ENCODE measurements at places on chromosomes 11 and 22. TPM values are rescaled to one million over a fixed set of nuclear protein-coding genes. Genes with fewer than 3 reads are reported as not detected.

Gene MFNG
- total RNA-seq, result 160 TPM

GRCh38 chr11:3674189-3674588 is 3.0 kb upstream of the CHRNA10 start:
- DNase-seq, result no peak

DNA sequence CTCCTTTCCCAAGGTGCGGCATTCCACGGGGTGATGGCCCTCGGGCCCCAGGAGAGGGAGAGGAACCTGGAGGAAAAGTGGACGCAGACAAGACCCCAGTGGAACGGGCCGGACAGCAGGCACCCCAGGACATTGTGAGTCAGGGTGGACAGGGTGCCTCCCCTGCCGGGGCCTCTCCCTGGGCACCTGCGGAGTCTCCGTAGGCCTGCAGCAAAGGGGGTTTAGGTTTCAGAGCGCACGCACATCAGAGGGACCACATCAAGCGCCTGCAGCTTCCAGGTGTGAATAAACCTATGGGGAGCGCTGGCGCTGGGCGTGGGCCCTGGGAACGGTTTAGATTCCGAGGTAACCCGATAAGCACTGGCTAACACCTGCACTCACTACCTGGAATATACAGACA is 22.7 kb upstream of the FGF19 start:
- DNase-seq, result no peak

Gene NOX4
- total RNA-seq, result not detected

- peak; percentile 67 for DNase-seq
Measured at GRCh38 chr22:32574411-32574810, 99.8 kb downstream of the FBXO7 start.

GRCh38 chr11:19577391-19577975 is 135.2 kb upstream of the NAV2 start:
- no peak for DNase-seq

DNA sequence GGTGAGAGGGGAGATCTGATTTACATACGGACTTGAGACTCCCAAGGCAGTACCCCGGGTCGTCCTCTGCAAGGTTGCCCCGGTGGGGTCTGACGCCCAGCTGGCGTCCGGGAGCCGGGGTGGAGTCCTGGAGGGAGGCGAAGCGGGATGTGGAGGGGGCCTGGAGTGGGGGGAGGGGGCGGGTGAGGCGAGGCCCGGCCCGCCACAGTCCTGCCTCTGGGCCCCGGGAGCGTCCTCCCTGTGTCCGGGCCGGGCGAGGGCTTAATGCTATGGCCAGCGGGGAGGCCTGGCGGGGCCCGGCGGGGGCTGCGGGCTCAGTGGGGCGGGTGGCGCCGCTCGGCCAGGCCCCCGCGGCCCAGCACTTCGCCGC is 2.4 kb upstream of the MYBPC3 start:
- DNase-seq, result no peak

DNA sequence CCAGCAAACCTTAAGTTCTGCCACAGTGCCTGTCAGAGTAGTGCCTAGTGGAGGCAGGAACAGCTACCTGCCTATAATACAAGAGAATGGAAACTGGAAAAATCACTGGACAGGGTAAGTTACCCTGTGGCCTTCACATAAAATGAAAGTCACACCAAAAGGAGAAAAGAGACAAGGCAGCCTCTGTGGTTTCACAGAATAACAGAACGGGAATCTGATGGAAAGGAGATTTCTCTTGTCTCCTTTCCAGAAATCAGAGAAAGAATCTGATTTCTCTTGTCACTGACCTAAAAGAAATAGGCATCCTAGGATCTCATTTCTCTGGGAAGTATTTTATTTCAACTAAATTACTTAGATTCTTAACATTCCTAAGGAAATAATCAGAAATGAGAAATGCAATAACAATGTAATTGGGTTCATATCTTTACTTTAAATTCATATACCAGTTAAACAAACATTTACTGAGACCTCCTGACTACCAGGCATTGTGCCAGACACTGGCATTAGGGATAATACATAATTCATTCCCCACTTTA is 41.6 kb downstream of the PRCP start:
- DNase-seq, result no peak

GRCh38 chr22:39125622-39126021 is 26.9 kb downstream of the CBX7 start:
- no peak for DNase-seq

DNA sequence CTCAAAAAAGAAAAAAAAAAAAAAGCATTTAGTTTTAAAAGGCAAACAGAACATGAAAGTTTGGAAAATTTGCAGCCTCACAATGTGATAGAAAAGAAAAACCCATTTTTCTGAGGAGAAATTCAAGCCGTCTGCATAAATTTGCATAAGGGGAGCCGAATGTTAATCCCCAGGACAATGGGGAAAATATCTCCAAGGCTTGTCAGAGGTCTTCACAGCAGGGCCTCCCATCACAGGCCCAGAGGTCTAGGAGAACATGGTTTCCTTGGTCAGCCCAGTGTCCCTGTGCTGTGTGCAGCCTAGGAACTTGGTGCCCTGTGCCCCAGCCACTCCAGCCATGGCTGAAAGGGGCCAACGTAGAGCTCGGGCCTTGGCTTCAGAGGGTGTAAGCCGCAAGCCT is 109.1 kb downstream of the TRIM44 start:
- no peak for DNase-seq

GRCh38 chr11:69775163-69775755 is at the start of gene FGF4:
FGF4 (minus strand) TSS chr11:69775341; CDS start chr11:69775084, 257 bp downstream.
- DNase-seq, result no peak

All from activated CD8-positive, alpha-beta T cell treated with anti-CD3 and anti-CD28 coated beads for 36 hours (primary cell).